ENCODE measurements at places on chromosomes 7 and 10.

GRCh38 chr10:128922172-128922571, 544.9 kb upstream of the MGMT start:
- no peak for DNase-seq

DNA sequence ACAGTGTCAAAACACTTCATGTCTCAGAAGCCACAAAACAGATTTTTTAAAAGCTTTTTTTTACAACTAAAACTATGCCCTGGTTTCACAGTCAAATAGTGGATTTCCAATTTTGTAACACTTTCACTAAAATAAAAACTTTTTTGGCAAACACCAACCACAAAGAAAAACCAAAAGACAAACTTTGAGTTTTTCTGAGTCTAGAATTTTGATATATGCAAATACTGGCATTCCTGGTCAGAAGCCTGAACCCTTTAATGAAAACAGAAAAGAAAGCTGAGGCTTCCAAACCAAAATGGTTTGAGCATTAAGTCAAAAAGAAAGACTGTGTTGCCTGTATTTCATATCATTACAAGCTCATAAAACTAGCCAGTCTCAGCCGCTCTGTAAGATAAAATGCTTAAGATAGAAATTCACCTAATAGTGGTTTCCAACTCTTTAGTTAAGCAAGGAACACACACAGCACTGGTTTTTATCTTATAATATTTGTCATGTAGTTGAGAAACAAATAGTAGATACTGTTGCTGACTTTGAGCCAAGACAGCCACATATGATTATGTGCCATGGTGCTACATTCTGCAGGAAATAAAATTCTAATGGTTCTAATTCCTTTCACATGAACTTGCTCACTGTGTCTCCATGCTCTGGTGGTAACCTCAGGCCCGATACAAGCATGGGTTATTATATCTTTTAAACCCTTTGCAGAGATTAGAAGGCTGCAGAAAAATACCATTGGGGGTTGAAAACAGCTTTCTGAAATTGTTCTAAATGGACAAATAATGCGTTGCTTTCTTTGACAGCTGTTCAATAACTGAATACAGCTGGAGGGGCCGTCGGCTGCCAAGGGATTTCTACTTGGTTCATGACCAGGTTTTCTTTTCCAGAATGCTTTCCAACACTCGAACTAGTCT, 49.4 kb downstream of the FAM171A1 start:
- DNase-seq = no peak

- no peak for DNase-seq
These were observed 38.1 kb downstream of the AKR1C8 start for GRCh38 chr10:5146920-5147254.

- DNase-seq = no peak
These were observed 46.8 kb upstream of the C10orf120 start for GRCh38 chr10:122746408-122746807.

GRCh38 chr10:11149807-11150141, 132.1 kb downstream of the CELF2 start:
- no peak for DNase-seq

- DNase-seq = no peak
These were observed 217.1 kb downstream of the NRG3 start for GRCh38 chr10:82092111-82092510.

Data from inflammatory macrophage (primary cell).